Stomach (tissue), 19 donors: ENCODE measurements at places on chromosomes 7 and 10.

DNA sequence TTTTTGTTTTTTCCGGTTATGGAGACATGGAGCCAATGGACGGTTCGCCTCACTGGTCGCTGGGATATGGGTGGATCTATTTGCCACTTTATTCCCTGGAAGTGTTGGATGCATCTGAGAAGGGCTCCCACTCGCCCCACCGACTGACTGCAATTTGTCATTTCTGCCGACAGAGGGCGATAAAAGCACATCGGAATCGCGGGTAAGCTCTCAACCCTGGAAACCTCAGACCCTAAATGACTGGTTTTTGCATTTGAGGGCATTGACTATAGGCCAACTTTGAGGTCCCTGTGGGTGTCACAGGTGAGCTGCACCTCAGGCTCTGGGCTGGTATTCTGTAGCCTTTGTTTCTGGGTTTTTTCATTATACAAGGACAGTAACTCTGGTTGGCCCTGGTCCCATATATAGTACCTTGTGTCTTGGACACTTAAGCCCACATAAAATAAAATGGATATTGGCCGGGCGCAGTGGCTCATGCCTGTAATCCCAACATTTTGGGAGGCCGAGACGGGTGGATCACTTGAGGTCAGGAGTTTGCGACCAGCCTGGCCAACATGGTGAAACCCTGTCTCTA is 11.9 kb upstream of the OPALIN start:
- DNase-seq, result peak; percentile 54

GRCh38 chr7:762885-763284 is 35.8 kb upstream of the PRKAR1B start:
- no peak for DNase-seq

DNA sequence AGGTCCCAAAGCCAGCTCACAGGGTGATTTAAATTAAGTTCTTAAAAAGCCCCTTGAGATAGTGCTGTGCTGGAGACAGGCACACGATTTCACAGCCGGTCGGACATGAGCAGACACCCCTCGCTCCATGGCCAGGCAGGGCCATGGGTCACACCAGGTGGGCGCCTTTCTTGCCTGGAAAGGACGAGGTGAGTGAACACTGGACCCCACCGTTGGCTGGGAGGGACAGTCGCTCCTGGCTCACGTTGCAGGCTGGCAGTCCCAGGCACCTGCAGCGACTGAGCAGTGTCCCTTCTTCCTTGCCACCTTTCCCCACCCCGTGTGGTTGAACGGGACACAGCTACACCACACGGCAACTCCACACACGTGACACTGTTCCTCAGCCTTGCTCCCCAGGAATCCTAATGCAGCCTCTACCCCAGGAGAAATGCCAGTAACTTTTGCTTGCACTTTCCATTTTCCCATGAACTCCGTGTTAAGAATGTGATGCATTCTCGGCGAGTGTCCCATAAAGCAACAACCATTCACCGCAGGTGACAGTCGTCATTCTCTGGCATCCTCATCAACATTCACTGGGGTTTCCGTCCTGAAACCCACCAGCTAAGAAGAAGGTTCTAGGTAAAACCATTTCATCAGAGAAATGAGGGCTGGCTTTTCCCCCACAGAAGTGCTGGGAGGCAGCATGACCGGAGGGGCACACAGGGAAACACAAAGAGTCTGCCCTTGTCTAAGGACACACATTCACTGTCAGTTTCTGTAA is 217.4 kb downstream of the ZMYND11 start:
- DNase-seq, result no peak

DNA sequence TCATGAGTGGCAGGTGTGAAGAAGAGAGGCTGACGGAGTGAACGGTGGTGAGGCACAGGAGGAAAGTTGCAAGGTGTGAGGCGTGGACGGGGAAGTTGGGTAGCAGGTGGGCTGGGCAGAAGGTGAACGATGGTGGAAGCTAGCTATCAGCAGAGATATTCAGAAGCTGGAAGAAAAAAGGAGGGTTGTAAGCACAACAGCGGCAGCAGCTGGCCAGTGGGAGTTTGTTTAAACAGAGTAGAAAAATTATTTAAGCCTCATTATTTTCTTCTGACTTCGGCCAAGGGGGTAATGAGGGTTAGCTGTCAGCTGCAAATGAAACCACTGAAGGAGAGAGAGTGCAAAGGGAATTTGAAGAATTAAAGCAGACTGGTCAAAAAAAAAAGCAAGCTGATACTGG is 62.1 kb upstream of the PRKAR2B start:
- DNase-seq, result no peak
